Cardiac muscle cell (in vitro differentiated cells and primary cell): ENCODE measurements at places on chromosomes 7 and 10. TPM values are rescaled to one million over a fixed set of nuclear protein-coding genes. Genes with fewer than 3 reads are reported as not detected.

- no peaks in the 10 kb centered on the region for H3K36me3 ChIP-seq
- H3K4me1 ChIP-seq: no peaks in the 10 kb centered on the region
- H3K27me3 ChIP-seq: no peaks in the 10 kb centered on the region
- no peak overlapping the region for H3K27ac ChIP-seq
These were observed 14.9 kb downstream of the TMEM273 start for GRCh38 chr10:49173201-49173772.

GRCh38 chr10:132232023-132232951 lies 45.5 kb downstream of the DPYSL4 start:
- no peaks in the 10 kb centered on the region for H3K27me3 ChIP-seq
- no peak for DNase-seq
- no peak overlapping the region for H3K27ac ChIP-seq
- H3K4me1 ChIP-seq: no peaks in the 10 kb centered on the region
- no peak overlapping the region for H3K4me3 ChIP-seq
- no peaks in the 10 kb centered on the region for H3K36me3 ChIP-seq

- no peak overlapping the region for H3K4me3 ChIP-seq
- H3K36me3 ChIP-seq: no peaks in the 10 kb centered on the region
- DNase-seq: no peak
These were observed 80.2 kb upstream of the MSRB2 start for GRCh38 chr10:23015021-23015707.

Gene TAS2R3
- polyA plus RNA-seq: not detected in 2 replicates

Gene ADAMTS14
- polyA plus RNA-seq: 1.2 and 2.2 TPM in 2 replicates

Gene NANOS1
- 2.5 and 4.5 TPM in 2 replicates for polyA plus RNA-seq
